ENCODE measurements at places on chromosomes 12 and 14. TPM values are rescaled to one million over a fixed set of nuclear protein-coding genes. Genes with fewer than 3 reads are reported as not detected.

Gene P3H3
- total RNA-seq: 55.0 TPM

Gene TMEM63C
- 1.7 TPM for total RNA-seq

Gene LHX5
- total RNA-seq: 2.1 TPM

Gene POTEM
- not detected for total RNA-seq

Gene MDP1
- 18.8 TPM for total RNA-seq

Gene GLI1
- 25.8 TPM for total RNA-seq

Gene PLEKHG7
- not detected for total RNA-seq

Gene FOXM1
- 109 TPM for total RNA-seq

- no peak for DNase-seq
Observed at GRCh38 chr12:44002607-44003006, 166.7 kb downstream of the TMEM117 start.

- DNase-seq: no peak
Observed at GRCh38 chr12:6753772-6754356, 923 bp upstream of the MLF2 start.

- DNase-seq: no peak
Observed at GRCh38 chr12:7404275-7404674, 39.7 kb downstream of the CD163L1 start.

DNA sequence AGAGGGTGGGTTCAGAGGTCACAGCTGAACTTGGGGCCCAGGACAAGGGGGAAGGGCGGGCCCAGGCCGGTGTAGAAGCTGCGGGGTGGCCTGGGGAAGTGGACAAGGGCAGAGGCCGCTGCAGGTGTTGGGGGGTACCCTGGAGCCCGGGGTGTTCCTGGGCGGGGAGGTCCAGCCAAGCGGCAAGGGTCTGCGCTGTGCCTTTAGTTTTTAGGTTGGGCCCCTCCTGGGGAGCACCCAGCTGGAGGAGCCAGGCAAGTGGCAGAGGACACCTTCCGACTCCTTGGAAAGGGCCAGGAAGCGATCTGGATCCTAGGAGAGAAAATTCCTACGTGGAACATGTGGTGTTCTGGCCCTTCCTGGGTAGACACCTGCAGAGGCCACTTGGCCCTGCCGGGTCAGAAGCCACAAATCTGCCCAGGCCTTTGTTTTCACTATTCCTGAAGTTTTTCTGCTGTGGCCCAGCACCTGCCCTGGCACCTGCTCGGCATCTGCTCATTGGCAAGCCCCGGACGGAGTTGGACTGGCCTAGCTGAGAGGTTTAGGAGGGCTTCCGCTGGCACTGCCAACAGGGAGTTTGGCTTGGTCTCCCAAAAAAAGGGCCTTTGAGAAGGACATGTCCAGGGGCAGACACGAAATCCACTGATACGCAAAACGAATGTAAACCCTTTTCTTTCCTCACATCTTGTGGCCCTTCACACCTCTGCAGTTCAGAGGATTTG is 61.1 kb downstream of the SMUG1 start:
- DNase-seq: no peak

- DNase-seq: no peak
Observed at GRCh38 chr12:119399301-119399700, 64.8 kb downstream of the CCDC60 start.

DNA sequence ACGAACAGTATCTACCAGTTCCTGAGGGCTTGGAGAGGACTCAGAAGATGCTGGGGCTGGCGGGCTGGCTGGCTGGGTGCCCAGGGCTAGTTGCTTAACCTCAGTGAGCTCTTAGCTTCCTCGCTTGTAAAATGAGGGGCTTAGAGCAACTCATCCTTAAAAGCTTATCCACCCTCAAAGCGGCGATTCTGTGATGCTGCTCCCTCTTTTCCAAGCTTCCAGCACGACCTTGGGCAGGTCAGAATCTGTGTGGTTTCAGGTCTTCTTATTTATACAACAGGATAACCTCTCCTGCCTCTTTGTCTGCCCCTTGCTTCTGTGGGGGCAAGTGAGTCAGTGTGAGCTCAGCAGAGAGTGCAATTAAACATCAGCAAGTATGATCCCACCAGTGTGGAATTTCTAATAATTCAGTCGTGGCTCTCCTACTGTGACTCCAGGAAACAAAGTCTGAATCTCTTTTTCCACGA is 281.8 kb downstream of the KSR2 start:
- no peak for DNase-seq

GRCh38 chr14:102777711-102778337 is 575 bp downstream of the TRAF3 start:
- DNase-seq: peak; percentile 27

DNA sequence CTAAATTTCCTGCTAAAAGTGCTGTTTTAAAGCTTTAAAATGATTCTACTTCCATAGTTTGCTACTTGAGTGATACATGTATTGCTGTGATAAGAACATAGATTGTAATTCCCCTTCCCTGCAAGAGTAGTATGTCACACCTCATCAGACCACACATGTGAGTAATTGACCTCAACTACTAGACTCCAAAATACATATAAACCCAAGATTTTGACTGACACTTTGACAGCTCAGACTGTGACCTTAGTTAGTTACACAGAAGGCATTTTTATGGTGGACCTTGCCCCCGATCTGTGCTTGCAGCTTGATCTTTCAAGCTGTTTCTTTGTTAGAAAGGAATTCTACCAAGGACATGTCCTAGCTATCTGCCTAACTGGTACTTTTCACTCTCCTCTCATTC is 18.6 kb downstream of the APOBEC1 start:
- no peak for DNase-seq

DNA sequence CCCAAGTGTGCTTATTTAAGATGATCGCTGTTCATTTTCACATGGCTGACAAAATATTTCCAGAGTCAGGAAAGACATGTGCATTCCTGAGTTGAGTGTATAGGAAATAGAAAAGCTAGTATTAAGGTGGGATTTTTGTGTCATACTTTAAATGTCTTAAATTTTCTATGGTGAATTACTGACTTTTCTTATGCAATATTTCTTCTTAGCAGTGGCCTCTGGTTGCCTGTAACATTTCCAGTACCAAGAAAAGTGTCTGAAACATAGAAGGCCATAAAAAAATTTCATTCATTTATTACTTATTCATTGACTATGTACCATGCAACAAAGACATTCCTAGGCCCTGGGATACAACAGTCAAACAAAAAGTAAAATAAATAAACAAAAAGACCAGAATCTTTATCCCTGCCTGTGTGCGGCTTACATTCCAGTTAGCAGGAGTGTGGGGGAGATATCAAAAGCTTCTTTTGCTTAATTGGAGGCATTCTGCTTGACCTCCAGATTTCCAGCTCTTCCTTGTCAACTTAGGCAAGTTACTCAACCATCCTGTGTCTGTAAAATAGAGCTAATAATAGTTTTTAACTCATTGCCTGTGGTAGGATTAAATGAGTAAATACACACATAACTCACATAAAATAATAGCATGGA is 216.3 kb upstream of the FLRT2 start:
- no peak for DNase-seq

DNA sequence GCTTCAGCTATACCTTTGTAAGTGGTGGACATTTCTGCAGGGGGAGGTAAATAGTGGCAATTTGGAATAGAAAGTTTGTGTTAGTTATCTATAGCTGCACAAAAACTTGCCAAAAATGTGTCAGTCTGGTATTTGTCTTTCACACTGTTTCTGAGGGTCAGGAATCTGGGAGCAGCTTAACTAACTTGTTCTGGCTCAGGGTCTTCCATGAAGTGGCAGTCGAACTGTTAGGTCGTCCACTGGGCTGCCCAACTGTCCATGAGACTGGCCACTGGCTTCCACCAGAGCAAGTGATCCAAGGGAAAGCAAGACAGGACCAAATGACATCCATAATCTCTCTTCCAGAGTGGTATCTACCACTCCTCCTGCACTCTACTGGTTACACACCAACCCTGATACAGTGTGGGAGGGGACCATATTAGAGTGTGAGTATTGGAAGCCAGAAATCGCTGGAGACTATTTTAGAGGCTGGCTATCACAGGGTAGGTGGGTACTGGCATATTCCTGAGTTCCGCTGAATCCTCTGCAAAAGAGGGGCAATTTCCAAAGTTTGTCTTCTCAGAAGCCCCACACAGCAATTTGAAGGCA is 60.9 kb downstream of the DYRK2 start:
- DNase-seq: no peak

GRCh38 chr12:10669533-10669932 is 4.3 kb downstream of the STYK1 start:
- no peak for DNase-seq

- no peak for DNase-seq
Observed at GRCh38 chr12:14273913-14274311, 91.6 kb upstream of the ATF7IP start.

DNA sequence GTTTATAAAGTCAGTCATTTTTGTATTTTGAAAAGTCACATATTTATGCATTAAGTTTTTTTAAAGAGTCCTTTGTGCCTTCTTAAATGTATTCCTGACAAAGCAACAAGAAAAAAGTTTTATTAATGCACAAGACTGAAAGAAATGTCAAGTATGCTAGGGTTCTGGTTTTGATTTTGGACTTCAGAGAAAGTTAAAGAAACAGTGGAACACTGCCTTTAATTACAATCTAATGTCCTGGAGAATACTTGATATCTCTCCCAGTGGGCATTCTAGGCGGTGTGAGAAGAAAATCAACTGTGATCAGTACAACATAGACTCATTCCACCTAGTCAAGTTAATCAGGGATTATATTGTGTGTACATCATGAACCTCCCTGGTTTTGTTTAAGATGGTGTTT is 49.9 kb downstream of the PRICKLE1 start:
- DNase-seq: no peak

DNA sequence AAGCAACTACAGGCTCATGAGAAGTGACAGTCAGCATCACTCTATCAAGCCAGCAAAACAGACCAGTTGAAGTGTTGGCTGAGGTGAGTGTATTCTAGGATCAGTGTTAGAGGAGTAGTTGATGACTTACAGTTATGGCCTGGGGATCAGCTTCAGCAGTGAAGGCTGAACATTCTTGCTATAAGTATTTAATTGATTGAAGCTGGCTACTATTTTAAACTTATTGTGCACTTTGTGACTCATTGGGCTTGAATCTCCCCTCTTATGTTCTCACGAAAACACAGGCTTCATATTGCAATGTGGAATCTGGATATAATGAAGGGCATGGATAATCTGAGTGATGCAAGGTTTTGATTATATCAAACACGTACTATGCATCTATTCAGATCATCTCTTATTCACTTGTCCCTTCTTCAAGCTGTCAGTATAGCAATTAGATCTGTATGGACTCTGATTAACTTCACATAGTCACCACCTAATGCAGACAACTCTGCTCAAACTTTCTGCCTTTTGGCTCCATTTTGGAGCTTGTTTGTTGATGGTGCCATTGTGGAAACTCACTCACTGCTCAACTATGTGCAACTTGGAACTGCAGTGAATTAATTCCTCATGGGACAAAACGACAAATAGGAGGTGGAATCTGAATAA is 309.2 kb downstream of the SLC16A7 start:
- DNase-seq: no peak

DNA sequence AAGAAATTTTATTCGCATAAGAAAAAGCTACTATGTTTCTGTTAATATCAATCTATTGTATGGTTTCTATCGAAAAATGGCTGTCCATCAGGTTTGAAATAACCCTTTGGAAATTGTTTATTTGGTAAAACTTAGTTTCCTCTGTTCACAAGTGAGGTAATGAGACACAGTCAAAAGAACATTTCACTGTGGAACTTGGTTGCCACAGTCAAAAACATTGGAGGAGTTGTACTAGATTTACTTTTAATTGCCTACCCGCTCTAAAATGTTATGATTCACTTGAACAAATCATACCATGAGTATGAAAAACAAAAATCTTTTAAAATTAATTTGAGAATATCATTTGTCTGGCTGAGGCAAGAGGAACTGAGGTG is 46.5 kb downstream of the ITPR2 start:
- no peak for DNase-seq

DNA sequence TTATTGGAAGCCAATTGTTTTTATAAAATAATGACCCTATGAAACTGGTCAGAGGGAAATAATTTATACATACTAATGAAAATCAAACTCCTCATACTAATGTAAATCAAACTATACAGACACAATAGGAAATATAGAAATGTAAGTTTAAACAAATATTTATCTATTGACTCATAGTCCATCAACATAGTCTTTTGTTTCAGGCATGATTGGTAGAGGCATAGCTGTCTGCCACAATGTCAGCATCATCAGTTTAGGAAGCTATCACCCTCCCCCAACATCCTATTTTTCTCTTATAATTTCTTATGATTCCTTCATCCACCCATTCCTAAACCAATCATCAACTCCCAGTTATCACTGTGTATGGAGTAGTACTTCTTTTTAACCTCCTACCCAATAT is 117.7 kb downstream of the SLC38A6 start:
- DNase-seq: no peak

- DNase-seq: no peak
Observed at GRCh38 chr12:63867053-63867452, 22.6 kb downstream of the SRGAP1 start.

DNA sequence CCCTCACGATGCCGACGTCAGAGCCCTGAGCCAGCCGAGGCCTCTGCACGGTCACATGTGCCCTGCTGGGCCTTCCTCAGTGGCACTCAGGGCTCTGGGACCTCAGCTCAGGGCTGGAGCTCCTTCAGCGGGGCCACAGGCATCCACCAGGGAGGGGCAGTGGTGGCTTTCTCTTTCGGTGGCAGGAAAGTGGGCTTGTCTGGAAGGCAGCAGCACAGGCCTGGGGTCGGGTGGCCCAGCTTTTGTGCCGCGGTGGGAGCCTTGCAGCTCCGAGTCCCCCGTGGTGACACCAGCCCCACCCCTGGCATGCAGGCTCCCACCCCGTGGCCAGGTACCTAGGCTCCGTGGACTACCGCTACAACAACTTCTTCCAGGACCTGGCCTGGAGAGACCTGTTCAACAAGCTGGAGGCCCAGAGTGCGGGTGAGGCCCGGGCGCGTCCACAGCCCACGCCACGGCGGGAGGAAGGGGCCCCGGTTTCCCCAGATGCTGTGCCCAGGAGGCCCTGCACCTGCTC is 14.2 kb upstream of the TEX22 start:
- DNase-seq: no peak

GRCh38 chr12:64057706-64058105 is 164.4 kb downstream of the KICS2 start:
- DNase-seq: no peak

GRCh38 chr12:6944381-6945186 is 762 bp downstream of the C12orf57 start:
- DNase-seq: peak; percentile 95

DNA sequence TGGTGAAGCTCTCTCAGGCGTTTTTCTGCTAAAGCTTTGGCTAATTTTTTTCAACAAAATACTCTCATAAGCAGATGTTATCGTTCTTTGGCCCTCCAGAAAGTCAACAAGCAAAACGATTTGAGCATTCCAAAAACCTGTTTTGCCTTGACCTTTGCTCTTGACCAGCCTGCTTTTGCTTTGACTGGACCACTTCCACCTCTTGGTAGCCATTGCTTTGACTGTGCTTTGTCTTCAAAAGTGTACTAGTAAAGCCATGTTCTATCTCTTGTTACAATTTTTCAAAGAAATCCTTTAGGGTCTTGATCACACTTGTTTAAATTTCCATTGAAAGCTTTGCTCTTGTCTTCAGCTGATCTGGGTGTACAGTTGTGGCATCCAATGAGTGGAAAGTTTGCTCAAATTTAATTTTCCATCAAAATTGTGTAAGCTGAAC is 10.7 kb upstream of the ARID4A start:
- no peak for DNase-seq

Measured in H9 (cell line).